Activated CD4-positive, alpha-beta memory T cell treated with anti-CD3 and anti-CD28 coated beads for 36 hours (primary cell): ENCODE measurements at places on chromosomes 11 and 22. TPM values are rescaled to one million over a fixed set of nuclear protein-coding genes. Genes with fewer than 3 reads are reported as not detected.

DNA sequence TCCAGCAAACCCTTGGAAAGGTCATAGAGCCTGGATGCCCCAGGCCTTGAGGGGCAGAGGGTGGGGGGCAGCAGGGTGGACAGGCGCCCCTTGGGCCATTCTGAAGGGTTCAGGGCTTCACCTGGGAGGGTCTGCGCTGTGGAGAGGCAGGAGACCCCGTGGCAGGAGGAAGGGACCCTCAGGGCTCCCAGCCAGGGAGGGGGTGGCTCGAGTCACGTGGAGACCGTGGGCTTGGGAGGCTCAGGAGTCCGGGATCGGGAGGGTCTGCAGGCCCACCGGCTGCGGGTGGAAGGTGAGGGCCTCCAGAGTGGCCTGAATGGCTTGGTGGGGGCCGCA, 48.5 kb upstream of the A4GALT start:
- H3K36me3 ChIP-seq, result no peaks in the 10 kb centered on the region
- H3K4me1 ChIP-seq, result no peaks in the 10 kb centered on the region
- no peak for DNase-seq

DNA sequence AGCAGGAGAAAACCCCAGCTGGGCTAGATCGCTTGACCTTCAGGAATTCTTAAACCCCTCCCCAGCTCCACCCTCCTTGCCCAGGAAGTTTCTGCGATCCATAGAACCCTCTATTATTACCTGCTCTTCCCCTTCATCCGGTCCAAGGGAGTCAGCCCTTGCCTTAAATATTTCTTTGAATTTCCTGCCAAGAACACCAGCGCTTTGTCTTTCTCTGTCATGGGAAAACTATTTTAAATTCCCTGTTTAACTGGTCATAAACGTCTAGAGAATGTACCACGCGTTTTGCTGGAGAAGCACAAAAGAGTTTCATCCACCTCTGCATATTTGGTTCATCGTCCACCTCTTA, 496 bp upstream of the TRAF6 start:
- no peaks in the 10 kb centered on the region for H3K36me3 ChIP-seq
- H3K4me3 ChIP-seq, result peak overlapping the region; percentile 94
- peaks cover 7% of the 10 kb centered on the region for H3K27me3 ChIP-seq
- DNase-seq, result no peak
- H3K27ac ChIP-seq, result peak overlapping the region; percentile 86
- peaks cover 23% of the 10 kb centered on the region for H3K4me1 ChIP-seq

DNA sequence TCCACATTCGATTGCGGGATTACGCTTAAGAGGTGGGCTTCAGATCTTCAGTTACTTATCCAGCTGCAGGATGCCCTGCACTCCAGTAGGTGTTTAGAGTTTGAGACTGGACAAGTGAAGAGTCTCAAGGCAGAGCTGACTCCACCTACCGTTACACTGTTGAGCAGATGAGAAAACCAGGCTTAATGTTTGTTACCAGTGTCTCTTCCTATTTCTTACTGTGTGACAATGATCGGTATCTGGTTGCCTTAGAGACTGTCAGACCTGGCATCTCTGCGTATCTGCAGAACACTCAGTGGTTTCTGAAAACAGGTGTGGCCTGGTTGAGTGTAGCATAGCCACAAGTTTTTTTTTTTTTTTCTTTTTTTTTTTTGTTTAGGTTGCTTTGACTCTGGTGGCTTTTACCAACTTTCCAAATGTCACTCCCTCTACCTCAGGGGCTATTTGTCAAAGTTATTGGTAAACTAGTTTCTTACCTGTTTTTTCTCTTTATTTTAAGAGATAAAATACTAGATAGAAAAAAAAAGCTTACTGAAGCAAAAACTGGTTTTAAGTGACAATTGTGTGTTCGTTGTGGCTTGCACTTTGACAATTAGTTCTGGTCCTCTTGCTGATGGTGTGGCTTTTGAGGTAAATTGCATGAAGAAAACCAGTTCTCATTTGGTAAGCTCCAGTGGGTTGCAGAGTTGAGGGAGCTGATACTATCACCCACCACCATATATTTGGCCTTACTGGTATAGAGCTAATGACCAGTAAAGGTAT, 284.8 kb downstream of the ETS1 start:
- H3K36me3 ChIP-seq, result no peaks in the 10 kb centered on the region
- peak overlapping the region; percentile 94 for H3K27ac ChIP-seq
- no peaks in the 10 kb centered on the region for H3K27me3 ChIP-seq
- DNase-seq, result peak; percentile 81
- H3K4me3 ChIP-seq, result peak overlapping the region; percentile 79

DNA sequence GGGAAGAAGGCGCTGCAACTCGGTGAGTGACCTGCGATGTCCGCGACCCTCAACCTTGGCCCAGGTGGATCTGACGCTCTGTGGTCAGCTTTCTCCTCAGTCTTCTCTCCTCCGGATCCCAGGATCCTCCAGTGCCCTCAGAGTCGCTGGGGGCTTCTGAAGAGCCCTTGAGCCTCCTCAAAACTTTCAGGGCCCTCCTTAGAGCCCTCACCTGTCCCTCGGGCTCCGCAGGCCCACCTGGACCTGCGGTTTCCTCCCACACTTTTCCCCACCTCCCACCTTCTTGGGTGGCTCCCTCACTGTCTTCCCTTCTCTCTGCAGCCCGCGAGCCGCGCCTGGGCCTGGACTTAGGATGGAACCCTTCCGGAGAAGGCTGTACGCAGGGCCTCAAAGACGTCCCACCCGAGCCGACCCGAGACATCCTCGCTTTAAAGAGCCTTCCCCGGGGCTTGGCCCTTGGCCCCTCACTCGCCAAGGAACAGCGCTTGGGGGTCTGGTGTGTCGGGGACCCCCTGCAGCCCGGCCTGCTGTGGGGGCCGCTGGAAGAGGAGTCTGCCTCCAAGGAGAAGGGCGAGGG, 335 bp downstream of the ZNF408 start:
- H3K27me3 ChIP-seq, result no peaks in the 10 kb centered on the region
- no peak for DNase-seq
- H3K4me1 ChIP-seq, result peaks cover 50% of the 10 kb centered on the region
- H3K36me3 ChIP-seq, result peaks cover 28% of the 10 kb centered on the region

Gene TTC28
- total RNA-seq, result 0.80 TPM
